Bladder microvascular endothelial cell (primary cell): ENCODE measurements at places on chromosomes 2 and 18. TPM values are rescaled to one million over a fixed set of nuclear protein-coding genes. Genes with fewer than 3 reads are reported as not detected.

Gene MC2R
- not detected in 2 replicates for total RNA-seq

Gene OSBPL1A
- total RNA-seq = 6.8 and 16.2 TPM in 2 replicates

Gene PTPRN
- total RNA-seq = 0.16 TPM in 1 of 2 replicates, not detected in the other

Gene VAMP5
- 85.5 and 129 TPM in 2 replicates for total RNA-seq

Gene SP100
- total RNA-seq = 88.4 and 139 TPM in 2 replicates

Gene SELENOI
- total RNA-seq = 8.9 and 24.4 TPM in 2 replicates

Gene KCNG2
- 0.63 TPM in 1 of 2 replicates, not detected in the other for total RNA-seq

Gene SMCHD1
- 42.1 and 97.9 TPM in 2 replicates for total RNA-seq

Gene SOX11
- total RNA-seq = under 0.01 TPM in 2 replicates

Gene TMEM169
- total RNA-seq = under 0.01 and 0.50 TPM in 2 replicates

Gene IKZF2
- total RNA-seq = 0.65 and 12.0 TPM in 2 replicates

Gene DYNAP
- total RNA-seq = not detected in 2 replicates

Gene TEX44
- total RNA-seq = not detected in 2 replicates

Gene LIMS3
- total RNA-seq = 4.4 and 69.0 TPM in 2 replicates

Gene TUBA4B
- not detected in 2 replicates for total RNA-seq

Gene TFPI
- 107 and 725 TPM in 2 replicates for total RNA-seq

Gene XDH
- total RNA-seq = not detected in 2 replicates

Gene RFX8
- 0.49 and 0.50 TPM in 2 replicates for total RNA-seq
